ENCODE measurements at places on chromosomes 12 and 14.

- DNase-seq = no peak
Measured at GRCh38 chr12:4563336-4563735, 1.3 kb downstream of the DYRK4 start.

DNA sequence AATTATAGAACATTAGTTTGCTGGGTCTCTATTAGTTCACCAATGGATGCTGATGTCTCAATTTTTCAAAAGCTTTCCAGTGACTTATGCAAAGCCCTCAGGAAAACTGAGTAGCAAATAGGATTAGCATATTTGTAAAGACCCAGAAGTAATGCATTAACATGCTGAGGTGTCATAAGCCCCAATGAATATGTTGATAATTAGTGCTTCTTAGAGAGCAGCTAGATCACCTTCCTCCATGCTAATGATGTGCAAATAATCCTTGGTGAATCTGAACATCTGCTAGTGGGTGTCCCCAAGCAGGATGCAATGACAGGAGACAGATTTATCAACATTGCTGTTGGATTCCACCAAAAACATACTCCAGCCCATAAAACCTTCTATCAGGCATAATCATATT lies 19.0 kb downstream of the IFNG start:
- no peak for DNase-seq

- no peak for DNase-seq
Measured at GRCh38 chr14:58629281-58629680, 8.5 kb upstream of the DACT1 start.

DNA sequence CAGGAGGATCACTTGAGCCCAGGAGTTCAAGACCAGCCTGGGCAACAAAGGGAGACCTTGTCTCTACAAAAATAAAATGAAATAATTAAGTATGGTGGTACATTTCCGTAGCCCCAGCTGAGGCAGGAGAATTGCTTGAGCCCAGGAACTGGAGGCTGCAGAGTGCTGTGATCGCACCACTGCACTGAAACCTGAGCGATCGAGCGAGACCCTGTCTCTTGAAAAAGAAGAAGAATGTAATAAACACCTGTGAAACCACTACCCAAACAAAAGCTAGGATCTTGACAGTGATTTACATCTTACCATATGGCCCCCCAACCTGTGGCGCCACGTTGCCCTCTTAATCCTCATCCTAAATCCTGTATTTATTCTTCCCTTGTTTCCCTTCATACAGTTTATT lies 5.7 kb upstream of the DTX1 start:
- DNase-seq = no peak
